ENCODE measurements at places on chromosomes 5 and 9. TPM values are rescaled to one million over a fixed set of nuclear protein-coding genes. Genes with fewer than 3 reads are reported as not detected.

The TRIP13 gene
- 0.76 TPM for total RNA-seq

The NMUR2 gene
- not detected for total RNA-seq

The EDIL3 gene
- not detected for total RNA-seq

The UBE2QL1 gene
- total RNA-seq = 0.31 TPM

The GGTA1 gene
- not detected for total RNA-seq

The SLCO6A1 gene
- not detected for total RNA-seq

The IL5 gene
- total RNA-seq = not detected

The SPATA31A6 gene
- total RNA-seq = not detected

The DIAPH1 gene
- total RNA-seq = 155 TPM

The ACER2 gene
- 0.62 TPM for total RNA-seq

The CDC26 gene
- 13.1 TPM for total RNA-seq

The GRPEL2 gene
- 9.7 TPM for total RNA-seq

The FOXD4L3 gene
- total RNA-seq = not detected

The RNF180 gene
- total RNA-seq = not detected

The LECT2 gene
- not detected for total RNA-seq

The DCP2 gene
- total RNA-seq = 65.4 TPM

The PCDHA9 gene
- not detected for total RNA-seq

The SLCO4C1 gene
- total RNA-seq = 0.19 TPM

The ZNF454 gene
- total RNA-seq = not detected

The NEURL1B gene
- total RNA-seq = 0.05 TPM

The FST gene
- not detected for total RNA-seq

The KCTD16 gene
- not detected for total RNA-seq

The DRD1 gene
- not detected for total RNA-seq

The GLDC gene
- not detected for total RNA-seq

The MEIKIN gene
- not detected for total RNA-seq

The AMBP gene
- total RNA-seq = not detected

The TAF11L10 gene
- total RNA-seq = not detected

The LOX gene
- not detected for total RNA-seq

The PCA3 gene
- not detected for total RNA-seq

The TRIM36 gene
- total RNA-seq = not detected

The STC2 gene
- total RNA-seq = not detected

The ELOVL7 gene
- not detected for total RNA-seq

The RGS7BP gene
- not detected for total RNA-seq

The ESM1 gene
- not detected for total RNA-seq

The PCDHGA8 gene
- not detected for total RNA-seq

The SCGB3A2 gene
- not detected for total RNA-seq

The PCDHGA4 gene
- not detected for total RNA-seq

The ADGRD2 gene
- total RNA-seq = not detected

The SH2D3C gene
- 6.4 TPM for total RNA-seq

The F2RL2 gene
- total RNA-seq = not detected

The ELL2 gene
- 189 TPM for total RNA-seq

The PCDHB3 gene
- not detected for total RNA-seq

The ADRB2 gene
- 8.8 TPM for total RNA-seq

The DMRT2 gene
- not detected for total RNA-seq

The IL3 gene
- not detected for total RNA-seq

The IL4 gene
- total RNA-seq = not detected

The CYLC2 gene
- total RNA-seq = not detected

The DAB2IP gene
- 0.58 TPM for total RNA-seq

The IFNK gene
- not detected for total RNA-seq

The NR6A1 gene
- not detected for total RNA-seq

The BTNL3 gene
- total RNA-seq = not detected

The HMGXB3 gene
- 27.4 TPM for total RNA-seq
